ENCODE measurements at places on chromosomes 1 and 21. TPM values are rescaled to one million over a fixed set of nuclear protein-coding genes. Genes with fewer than 3 reads are reported as not detected.

GRCh38 chr1:229349463-229350385 is 6.9 kb upstream of the CCSAP start:
- no peak for DNase-seq
- no peak overlapping the region for H3K4me3 ChIP-seq
- no peaks in the 10 kb centered on the region for H3K4me1 ChIP-seq

- no peaks in the 10 kb centered on the region for H3K36me3 ChIP-seq
- peak within 1 kb of the TSS; percentile 73 for H3K4me3 ChIP-seq
- peaks cover 2% of the 10 kb centered on the region for H3K4me1 ChIP-seq
- peak within 1 kb of the TSS; percentile 73 for H3K27ac ChIP-seq
- H3K27me3 ChIP-seq: peaks cover 56% of the 10 kb centered on the region
These were observed at the start of gene MARK1 for GRCh38 chr1:220527908-220528678. MARK1 (plus strand) TSS chr1:220528136; CDS start chr1:220528823, 687 bp downstream.

DNA sequence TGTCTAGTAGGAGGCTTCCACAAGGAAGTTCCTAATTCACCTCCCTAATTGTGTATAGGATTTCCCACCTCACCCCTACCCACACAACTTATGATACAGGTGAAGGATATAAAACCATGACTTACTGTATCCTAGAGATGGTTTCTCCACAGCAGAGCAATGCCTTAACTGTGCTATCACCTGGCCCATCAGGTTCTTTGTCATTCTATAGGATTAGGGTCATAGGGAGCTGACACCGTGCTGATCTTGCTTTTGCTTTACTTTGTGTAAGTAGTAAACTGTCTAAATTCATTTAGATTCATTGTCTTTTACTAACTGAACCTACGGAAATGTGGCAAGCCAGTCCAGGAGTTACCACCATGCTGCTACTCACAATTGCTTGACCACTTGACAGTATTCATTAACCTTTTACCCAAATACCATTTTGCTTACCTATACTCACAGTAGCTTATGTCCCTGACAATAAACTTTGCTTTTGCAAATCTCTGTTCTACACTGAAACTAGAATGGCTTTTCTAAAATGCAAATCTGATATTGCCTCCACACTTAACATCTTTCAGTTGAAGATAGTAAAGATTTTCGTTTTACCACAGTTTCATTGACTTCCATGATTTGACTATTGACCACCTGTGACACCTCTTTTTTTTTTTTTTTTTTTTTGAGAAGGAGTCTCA is 147.6 kb downstream of the IFI44 start:
- no peak for DNase-seq
- no peak overlapping the region for H3K4me3 ChIP-seq
- no peaks in the 10 kb centered on the region for H3K27me3 ChIP-seq

DNA sequence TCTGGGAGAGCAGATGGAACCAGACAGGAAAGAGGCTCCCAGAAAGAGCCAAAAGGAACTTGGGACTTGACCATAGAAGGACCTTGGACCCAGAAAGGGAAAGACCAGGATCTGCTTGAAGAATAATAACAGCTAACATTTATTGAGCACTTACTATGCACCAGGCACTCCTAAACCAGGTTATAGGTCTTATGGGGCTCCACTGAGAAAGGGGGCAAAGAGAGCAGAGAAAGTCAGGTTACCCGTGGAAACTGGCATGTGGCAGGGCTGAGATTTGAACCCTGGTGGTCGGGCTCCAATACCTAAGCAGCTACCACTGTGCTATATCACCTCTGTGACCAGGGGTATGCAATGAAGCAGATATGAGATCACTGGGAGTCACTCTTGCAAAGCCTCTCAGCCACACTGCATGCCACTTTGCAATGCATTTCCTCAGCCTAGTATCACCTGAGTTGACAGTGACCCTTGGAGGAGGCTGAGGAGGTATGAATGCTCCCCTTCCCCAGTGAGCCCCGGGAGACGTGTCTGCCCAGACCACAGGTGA is 37.8 kb downstream of the HSPG2 start:
- no peak for DNase-seq
- H3K36me3 ChIP-seq: peaks cover 31% of the 10 kb centered on the region
- H3K27ac ChIP-seq: peak overlapping the region; percentile 92
- no peaks in the 10 kb centered on the region for H3K27me3 ChIP-seq

KCNE1 gene
- total RNA-seq: 0.71 TPM

AXDND1 gene
- not detected for total RNA-seq

DNA sequence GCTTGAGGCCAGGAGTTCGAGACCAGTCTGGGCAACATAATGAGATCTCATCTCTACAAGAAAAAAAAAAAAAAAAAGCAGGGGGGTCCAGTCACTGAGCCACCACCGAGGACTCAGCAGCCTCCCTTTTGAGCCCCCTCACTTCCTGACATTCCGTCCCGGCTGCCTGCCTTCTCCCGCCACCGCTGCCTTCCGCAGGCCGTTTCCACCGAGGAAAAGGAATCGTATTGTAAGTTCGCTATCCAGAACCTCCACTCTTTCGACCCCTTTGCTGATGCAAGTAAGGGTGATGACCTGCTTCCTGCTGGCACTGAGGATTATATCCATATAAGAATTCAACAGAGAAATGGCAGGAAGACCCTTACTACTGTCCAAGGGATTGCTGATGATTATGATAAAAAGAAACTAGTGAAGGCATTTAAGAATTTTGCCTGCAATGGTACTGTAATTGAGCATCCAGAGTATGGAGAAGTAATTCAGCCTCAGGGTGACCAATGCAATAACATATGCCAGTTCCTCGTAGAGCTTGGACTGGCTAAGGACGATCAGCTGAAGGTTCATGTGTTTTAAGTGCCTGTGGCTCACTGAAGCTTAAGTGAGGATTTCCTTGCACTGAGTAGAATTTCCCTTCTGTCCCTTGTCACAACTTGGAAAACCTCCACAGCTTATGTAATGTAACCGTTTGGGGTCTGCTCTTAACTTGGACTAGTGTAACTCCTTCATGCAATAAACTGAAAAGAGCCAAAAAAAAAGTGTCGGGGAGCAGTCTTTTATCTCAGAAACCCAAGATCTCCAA is 55.6 kb downstream of the GLUL start:
- DNase-seq: no peak
- peaks cover 9% of the 10 kb centered on the region for H3K4me1 ChIP-seq
- H3K27ac ChIP-seq: no peak overlapping the region
- H3K4me3 ChIP-seq: no peak overlapping the region

DNA sequence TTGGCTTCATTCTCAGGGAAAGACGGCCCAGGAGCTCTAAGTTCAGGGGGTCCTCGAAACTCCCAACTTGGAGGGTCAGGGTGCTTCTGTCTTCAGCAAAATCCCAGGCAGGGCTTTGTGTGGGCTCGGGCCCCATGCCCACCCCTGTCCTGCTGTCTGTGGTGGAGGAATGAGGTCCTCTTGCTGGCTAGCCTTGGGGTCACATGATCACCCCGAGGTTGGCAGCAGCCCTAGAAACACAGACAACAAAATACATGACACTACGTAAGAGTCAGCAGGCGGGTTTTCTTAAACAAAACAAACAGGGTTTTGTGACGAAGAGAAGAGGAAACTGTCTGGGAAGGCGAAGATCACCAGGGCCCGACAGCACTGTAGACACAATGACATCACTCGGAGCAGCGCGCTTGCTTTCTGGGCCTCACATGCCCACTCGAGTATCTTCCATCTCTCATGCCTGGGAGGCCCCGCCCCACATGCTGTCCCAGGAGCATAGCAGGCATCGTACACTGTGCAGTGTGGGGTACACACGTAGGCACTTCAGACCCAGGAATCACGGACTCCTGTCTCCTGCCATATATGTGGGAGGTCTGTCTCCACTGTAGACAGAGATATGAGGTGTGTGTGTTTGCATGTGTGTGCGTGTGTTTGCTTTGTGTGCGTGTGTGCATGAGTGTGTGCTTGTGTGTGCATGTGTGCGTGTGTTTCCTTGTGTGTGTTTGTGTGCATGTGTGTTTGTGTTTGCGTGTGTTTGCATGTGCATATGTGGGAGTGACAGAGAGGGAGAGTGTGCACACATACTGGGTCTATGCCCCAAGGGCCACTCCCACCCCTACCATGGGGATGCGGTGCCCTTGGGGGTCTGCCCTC is 94.7 kb downstream of the SIK1 start:
- H3K27ac ChIP-seq: peak overlapping the region; percentile 42
- peak; percentile 36 for DNase-seq
- H3K4me3 ChIP-seq: no peak overlapping the region
- H3K4me1 ChIP-seq: peaks cover 15% of the 10 kb centered on the region
- no peaks in the 10 kb centered on the region for H3K36me3 ChIP-seq
- H3K27me3 ChIP-seq: no peaks in the 10 kb centered on the region

ST6GALNAC5 gene
- total RNA-seq: 0.78 TPM

BMP8B gene
- 0.22 TPM for total RNA-seq

GRCh38 chr1:117599286-117600221 is 6.3 kb upstream of the TENT5C start:
- no peaks in the 10 kb centered on the region for H3K4me1 ChIP-seq
- H3K27me3 ChIP-seq: no peaks in the 10 kb centered on the region
- no peak overlapping the region for H3K27ac ChIP-seq

FAM89A gene
- 7.0 TPM for total RNA-seq

- peaks cover 8% of the 10 kb centered on the region for H3K4me1 ChIP-seq
- no peak overlapping the region for H3K27ac ChIP-seq
- no peak overlapping the region for H3K4me3 ChIP-seq
- no peaks in the 10 kb centered on the region for H3K27me3 ChIP-seq
- peaks cover 16% of the 10 kb centered on the region for H3K36me3 ChIP-seq
These were observed 1.5 kb downstream of the GSTM2 start for GRCh38 chr1:109669246-109669948.

GRCh38 chr1:38045401-38046332 is 926 bp downstream of the POU3F1 start:
- no peak overlapping the region for H3K27ac ChIP-seq
- peak overlapping the region; percentile 43 for H3K4me3 ChIP-seq
- peaks cover 19% of the 10 kb centered on the region for H3K4me1 ChIP-seq
- peaks cover 49% of the 10 kb centered on the region for H3K27me3 ChIP-seq
- no peak for DNase-seq

DNA sequence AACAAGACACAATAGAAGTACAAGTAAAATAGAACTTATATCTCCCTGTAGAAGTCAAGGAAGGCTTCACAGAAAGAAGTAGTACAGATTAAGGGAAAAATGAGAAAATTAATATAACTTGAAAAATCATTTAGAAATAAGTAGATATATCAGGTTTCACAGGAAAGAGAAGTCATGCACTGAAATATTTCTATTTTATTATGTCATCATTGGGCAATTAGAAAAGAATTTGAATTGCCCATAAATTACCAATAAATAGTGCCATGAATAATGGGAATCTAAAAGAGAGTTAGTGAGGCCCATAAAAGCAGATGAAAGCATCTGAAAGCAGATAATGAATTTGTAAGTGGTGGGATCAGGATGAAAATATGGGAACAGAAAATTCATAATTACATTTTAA is 1597.8 kb downstream of the PLA2G4A start:
- no peak overlapping the region for H3K4me3 ChIP-seq
- DNase-seq: no peak
- H3K27ac ChIP-seq: no peak overlapping the region
- no peaks in the 10 kb centered on the region for H3K36me3 ChIP-seq
- no peaks in the 10 kb centered on the region for H3K27me3 ChIP-seq
- H3K4me1 ChIP-seq: no peaks in the 10 kb centered on the region

GRCh38 chr1:230172016-230172537 is 105.0 kb downstream of the GALNT2 start:
- DNase-seq: no peak
- no peaks in the 10 kb centered on the region for H3K27me3 ChIP-seq
- no peaks in the 10 kb centered on the region for H3K36me3 ChIP-seq
- H3K4me1 ChIP-seq: peaks cover 14% of the 10 kb centered on the region

DNA sequence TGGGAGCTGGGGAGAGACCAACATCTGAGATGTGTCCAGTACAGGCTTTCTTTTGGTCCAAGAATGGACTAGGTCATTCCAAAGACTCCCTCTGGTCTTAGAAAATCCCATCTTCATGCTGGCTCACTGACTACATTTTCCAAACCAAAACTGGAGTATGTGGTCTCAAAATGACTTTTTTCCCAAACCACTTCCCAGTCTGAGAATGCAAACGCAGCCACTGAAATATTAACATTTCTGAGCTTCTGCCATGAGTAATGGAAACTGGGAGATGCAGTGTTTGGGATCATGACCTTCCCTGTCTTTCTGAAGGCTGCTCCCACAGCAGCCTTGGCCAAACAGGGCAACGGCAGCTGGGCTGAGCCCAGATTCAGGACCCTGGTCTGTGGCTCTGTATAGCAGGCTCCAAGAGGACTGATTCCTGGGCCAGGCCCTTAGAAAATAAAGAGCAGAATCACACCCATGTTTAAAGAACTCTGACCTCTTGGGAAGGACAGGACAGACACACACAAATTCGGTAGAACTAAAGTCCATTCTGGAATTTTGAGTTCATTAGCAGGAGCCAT is 62.1 kb upstream of the CNTN2 start:
- H3K4me3 ChIP-seq: no peak overlapping the region
- no peaks in the 10 kb centered on the region for H3K4me1 ChIP-seq
- H3K27me3 ChIP-seq: no peaks in the 10 kb centered on the region
- H3K27ac ChIP-seq: peak overlapping the region; percentile 18
- no peak for DNase-seq

DNA sequence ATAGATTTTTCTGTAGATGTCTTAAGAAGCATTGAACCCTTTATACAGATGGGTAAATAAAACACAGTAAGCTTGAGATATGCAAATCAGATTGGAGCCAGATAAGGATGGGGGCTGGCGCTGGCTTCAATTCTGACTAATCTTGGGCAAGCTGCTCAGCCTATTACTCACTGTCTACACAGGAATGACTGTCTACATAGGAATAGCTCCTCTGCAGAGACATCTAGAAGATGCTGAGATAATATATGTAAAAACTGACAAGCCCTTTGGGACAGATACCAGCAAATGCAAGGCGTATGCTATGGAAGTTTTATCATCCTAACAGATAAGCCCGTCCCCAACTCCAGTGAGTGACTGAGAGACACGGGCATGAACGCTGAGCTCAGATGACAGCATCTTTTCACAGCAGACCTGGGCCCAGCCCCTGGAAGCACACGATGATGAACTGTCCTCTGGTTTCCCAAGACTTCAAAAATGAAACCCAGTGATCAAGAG is 1.7 kb downstream of the CLDN14 start:
- H3K4me3 ChIP-seq: no peak overlapping the region
- no peaks in the 10 kb centered on the region for H3K36me3 ChIP-seq
- no peak overlapping the region for H3K27ac ChIP-seq
- H3K27me3 ChIP-seq: no peaks in the 10 kb centered on the region
